Ovary (tissue), 10 donors: ENCODE measurements at places on chromosomes 13 and 19. TPM values are rescaled to one million over a fixed set of nuclear protein-coding genes. Genes with fewer than 3 reads are reported as not detected.

- DNase-seq: no peak
- H3K4me1 ChIP-seq: no peaks in the 10 kb centered on the region
- H3K27ac ChIP-seq: no peak overlapping the region
- no peak overlapping the region for H3K4me3 ChIP-seq
- H3K36me3 ChIP-seq: no peaks in the 10 kb centered on the region
These were observed 1725.9 kb downstream of the PCDH9 start for GRCh38 chr13:65504213-65504612.

DNA sequence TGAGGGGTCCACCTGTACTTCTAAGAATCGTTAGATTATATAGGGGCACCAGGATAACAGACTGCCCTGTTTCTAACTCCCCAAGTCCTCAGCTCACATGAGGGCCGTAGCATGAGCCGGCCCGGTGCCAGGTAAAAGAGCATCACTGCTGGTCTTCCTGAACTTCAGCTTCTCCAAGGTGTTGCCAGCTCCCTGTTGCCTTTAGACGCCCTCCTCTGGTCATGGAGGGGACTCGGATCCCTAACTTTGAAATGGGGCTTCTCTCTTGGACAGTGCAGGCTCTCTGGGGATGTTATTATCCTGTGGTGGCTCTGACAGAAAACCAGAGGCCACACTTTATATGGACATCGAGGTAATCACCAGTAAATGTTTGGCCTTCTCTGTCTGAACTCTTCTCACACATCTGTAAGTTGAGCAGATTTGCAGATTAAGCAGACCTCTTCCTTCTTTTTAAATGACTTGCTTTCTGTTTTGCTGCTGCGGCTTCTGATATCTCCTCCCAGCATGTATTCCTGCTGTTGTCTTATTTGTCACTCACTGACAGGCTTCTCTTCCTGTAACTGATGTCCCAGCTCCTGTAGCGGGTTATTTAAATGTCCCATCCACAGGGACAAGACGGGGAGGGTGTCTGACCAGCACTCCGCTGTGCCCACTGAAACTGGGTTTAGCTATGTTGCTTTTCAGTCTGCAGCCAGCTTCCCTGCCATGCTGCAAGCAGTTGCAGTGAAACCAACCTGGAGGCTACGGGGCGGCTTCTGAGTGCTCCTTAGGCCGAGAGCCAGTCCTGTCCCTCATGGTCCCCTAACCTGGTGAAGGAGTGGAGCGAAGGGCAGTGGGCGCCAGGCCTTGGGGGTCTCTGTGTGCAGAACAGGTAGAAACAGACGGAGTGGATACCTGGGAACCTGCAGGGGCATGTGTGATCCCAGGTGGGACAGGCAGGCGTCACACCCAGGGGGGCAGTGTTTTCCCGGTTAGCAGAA is 39.2 kb downstream of the TSSK6 start:
- no peak overlapping the region for H3K27ac ChIP-seq
- no peak overlapping the region for H3K4me3 ChIP-seq
- no peaks in the 10 kb centered on the region for H3K36me3 ChIP-seq
- DNase-seq: no peak
- no peaks in the 10 kb centered on the region for H3K27me3 ChIP-seq
- peaks cover 12% of the 10 kb centered on the region for H3K4me1 ChIP-seq

- H3K27ac ChIP-seq: no peak within 1 kb of the TSS
- H3K4me1 ChIP-seq: peaks cover 13% of the 10 kb centered on the region
- H3K27me3 ChIP-seq: no peaks in the 10 kb centered on the region
These were observed at the start of gene ICAM4 for GRCh38 chr19:10286803-10287737. Gene ICAM4, plus strand, starts transcription at chr19:10286955. Its CDS starts 58 bp downstream, at chr19:10287013.

The COX6B2 gene
- 1.5 TPM for total RNA-seq

The ACTMAP gene
- total RNA-seq: 6.5 TPM
